Right cardiac atrium (tissue), 5 donors: ENCODE measurements at places on chromosomes 5 and 9. TPM values are rescaled to one million over a fixed set of nuclear protein-coding genes. Genes with fewer than 3 reads are reported as not detected.

DNA sequence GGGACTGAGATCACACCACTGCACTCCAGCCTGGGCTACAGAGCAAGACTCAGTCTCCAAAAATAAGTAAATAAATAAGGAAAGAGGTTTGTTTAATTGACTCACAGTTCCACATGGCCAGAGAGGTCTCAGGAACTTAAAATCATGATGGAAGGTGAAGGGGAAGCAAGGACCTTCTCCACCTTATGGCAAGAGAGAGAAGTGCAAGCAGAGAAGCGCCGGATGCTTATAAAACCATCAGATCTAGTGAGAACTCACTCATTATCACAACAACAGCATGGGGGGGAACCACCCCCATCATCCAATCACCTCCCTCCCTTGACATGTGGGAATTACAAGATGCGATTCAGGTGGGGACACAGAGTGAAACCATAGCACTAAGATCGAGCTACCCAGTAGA lies 22.8 kb upstream of the RGMB start:
- no peak for DNase-seq

GRCh38 chr5:149254506-149254905 lies 17.2 kb upstream of the AFAP1L1 start:
- DNase-seq = no peak

Gene CBY3
- not detected for total RNA-seq

GRCh38 chr9:5571629-5572232 lies 57.2 kb upstream of the RIC1 start:
- DNase-seq = no peak

Gene EDIL3
- total RNA-seq = 3.2 TPM

Gene LCN9
- total RNA-seq = not detected

DNA sequence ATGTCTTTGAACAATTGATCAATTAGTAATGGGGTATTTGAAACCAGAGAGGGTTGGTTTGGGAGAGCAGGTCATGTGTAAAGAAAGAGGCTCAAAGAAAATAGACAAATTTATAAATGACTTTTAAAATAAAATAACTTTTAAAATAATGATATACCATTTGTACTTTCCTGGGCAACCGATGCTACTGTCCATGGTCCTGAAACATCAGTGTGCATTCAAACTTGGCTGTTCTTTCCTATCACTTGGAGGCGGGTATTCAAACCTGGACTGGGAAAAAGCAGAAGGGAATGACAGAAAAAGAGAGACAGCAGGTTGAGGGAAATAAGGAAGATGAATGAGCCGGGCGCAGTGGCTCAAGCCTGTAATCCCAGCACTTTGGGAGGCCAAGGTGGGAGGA lies 1446.4 kb upstream of the WWC1 start:
- DNase-seq = no peak

Gene SRD5A1
- total RNA-seq = 2.9 TPM

Gene KIF3A
- total RNA-seq = 8.8 TPM

Gene LRRC19
- not detected for total RNA-seq

DNA sequence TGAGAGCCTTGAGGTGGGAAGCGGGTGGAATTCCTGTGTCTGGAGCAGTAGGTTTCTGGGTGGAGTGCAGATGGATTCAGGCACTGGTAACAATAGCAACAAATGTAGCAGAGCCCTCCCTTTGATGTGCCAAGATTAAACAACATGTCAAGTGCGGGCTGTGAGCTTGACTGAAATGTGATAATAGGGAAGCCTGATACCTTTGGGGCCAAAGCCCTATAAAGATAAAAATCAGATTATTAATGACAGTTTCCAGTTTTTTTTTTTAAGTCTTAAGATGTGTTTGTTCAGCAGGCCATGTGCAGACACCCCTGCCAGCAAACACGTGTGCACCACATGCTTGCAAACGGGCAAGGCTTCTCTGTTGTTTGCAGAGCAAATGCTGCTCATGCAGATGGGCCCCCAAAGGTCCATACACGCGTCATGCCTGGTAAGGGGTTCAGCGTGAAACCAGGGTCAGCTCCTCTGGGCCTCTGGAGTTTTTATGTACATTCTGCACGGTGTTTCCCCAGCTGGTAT lies 193.2 kb downstream of the GADD45G start:
- DNase-seq = peak; percentile 26

DNA sequence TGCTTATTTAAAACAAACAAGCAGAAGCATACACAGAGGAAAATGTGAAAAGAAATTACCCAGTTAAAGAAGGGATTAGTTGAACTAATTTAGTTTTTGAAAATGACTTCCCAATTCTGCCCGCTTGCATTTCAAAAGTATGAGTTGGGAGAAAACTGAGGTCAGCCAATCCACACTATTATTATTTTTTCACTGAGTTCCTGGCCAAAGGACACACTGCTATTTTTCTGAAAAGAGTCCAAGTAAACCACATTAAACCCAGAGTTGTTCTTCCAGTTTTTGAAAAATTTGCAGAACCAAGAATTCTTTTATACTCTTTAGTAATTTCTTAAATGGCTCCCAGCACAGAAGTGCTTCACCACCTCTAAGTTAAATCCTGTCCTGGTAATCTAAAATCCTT lies 7.5 kb downstream of the SMU1 start:
- no peak for DNase-seq

DNA sequence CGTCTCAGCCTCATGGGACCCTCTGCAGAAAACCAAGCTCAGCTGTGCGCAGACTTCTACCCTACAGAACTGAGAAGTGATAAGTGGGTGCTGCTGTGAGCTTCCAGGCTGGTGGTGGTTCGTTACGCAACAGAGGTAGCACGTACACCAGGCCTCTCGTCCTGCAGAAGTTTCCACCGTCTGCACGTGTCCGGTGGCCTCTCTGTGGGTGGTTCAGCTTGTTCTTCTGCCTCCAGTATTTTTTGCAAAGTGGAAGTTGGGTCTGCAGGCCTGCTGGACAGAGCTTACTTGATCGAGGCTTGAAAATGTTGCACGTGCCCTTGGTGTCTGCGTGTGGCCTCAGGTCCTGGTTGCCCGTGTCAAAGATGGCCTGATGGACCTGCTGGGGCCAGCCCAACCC lies 27.5 kb downstream of the KCNT1 start:
- no peak for DNase-seq

Gene MARCOL
- total RNA-seq = not detected

DNA sequence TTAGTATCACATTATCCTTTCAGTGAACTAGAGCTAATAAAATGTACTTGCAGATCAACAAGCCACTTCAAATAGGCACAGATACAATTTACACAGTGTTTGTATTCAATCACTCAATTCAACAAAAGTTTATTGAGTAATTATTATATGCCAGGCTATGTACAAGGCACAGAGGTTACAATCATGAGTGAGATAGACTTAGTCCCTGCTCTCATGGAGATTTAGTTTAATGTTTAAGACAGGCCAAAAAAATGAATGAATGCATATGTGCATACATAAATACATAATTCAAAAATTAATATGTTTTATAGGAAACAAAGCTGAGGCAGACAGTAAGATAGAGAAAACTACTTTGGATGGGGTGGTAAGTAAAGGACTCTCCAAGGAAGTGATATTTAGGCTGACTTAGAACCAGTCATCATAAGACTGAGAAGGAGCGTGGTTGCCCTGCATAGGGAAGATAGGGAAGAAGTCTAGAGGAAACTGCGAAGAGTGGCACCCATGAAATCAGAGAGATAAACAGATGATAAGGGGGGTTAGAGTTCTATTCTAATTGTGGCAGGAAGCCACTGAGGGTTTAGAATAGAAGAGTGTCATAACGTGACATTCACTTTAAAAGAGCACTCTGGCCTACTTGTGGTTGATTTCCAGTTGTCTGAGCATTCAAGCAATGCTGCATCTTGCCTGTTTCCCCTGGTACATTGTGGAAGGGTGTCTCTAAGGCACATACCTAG lies 49.7 kb upstream of the GRAMD2B start:
- DNase-seq = no peak

DNA sequence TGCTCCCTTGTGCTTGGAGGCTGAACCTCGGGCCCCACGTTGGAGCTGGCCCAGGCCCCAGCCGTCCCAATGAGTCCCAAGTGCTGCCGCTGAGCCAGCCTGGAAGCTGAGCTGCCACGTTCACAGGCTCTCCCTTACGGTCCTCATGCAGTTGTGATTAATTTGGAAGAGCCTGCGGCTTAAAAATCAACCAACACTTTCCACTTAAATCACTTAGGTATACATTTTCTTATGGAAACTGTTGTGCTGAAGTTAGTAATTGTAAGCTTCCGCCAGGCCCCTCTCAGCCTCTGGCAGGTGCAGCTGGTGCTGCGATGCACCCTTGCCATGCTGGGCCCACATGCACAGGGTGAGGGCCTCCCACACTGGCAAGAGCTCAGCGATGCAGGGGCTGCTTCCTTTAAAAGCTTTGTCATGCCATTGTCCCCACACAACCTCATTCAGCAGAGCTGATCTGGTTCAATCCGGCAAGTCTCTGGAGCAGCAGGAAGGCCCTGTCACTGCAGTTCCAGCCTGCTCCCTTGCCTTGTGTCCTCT lies 61.0 kb downstream of the IPPK start:
- DNase-seq = peak; percentile 92
